Stimulated activated CD4-positive, alpha-beta T cell treated with anti-CD3 and anti-CD28 coated beads, TNF-alpha, amount 100 ng/mL, for 24 hours (primary cell): ENCODE measurements at places on chromosomes 13 and 19.

DNA sequence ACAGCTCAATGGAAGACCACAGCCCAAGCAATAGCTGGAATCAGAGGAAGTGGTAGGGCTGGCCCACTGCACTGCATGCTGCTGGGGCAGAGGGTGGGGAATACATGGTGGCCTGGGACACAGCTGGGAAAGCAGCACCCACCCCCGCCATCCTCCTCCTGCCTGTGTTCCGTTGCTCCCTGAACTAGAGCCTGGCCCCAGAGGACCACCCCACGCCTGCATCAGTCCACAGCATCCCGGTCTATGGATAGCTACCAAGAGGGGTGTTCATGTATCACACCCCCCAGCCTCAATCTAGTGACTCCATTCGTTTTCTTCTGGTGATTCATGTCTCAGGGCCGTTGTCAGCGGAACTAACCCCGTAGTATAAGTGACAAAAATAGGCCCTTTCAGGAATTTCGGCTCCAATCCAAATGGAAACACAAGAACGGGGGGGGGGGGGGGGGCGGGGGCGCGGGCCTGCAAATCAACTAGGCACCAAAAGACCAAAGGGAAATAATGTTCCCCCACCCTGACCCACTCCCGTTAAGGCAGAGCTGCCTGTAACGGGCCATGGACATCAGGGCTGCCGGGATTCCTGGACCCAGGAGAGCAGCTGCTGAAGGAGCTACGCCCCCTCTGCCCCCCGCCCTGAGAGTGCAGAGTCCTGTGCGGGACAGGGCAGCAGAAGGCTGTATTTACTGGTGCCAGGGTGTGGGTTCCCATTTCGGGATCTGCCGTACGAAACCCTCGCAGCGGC lies 18.9 kb upstream of the EPHX3 start:
- no peak for DNase-seq

DNA sequence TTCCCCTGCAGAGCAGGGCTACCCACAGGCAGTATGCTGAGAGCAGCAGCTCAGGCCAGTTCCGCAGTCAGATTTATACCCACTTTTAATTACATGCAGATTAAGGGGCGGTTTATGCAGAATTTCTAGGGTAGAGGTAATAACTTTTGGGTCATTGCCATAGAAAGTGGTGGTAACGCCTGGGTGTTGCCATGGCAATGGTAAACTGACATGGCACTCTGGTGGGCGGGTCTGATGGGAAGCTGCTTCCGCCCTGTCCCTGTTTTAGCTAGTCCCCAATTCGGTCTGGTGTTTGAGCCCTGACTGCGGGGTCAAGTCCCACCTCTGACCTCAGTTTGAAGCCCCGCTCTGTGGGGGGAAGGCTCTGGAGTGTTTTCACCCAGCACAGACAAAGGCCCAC lies 141.1 kb upstream of the VSTM2B start:
- DNase-seq = no peak

GRCh38 chr19:51364200-51365106 lies 1.7 kb downstream of the ETFB start:
- DNase-seq = no peak

GRCh38 chr13:111639196-111639705 lies 318.8 kb downstream of the TEX29 start:
- no peak for DNase-seq

- no peak for DNase-seq
These were observed 29.5 kb upstream of the RBM26 start for GRCh38 chr13:79435561-79435990.

- DNase-seq = no peak
These were observed 12.3 kb upstream of the KATNAL1 start for GRCh38 chr13:30319655-30320054.

DNA sequence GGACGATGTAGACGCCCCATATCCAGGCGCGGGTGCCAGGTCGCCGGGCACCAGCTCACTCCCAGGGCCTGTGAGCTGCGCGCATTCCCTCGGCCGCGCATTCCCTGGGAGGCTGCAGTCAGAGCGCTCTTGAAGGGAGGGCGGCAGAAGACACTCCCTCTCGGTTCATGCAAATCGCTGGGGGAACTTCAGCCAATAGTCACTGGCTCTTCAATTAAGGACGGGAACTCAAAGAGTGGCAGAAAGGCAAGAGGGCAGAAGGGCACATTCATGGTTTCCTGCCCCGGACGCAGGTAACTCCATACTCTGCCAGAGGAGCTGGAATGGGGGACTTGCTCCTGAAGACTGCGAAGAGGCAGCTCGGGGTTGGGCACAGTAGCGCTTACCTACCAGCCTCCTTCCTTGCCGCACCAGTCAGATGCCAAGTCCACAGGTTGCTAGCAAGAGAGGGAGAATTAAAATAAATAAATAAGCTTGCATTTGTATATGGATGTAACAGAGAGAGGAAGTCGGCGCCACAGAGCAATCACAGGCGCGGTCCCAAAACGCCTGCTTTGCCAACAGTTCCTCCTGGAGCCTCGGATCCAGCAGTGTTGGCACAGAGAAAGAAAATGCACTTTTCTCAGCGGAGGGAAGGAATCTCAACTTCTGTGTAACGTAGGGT lies 459 bp downstream of the PCDH20 start:
- DNase-seq = no peak

DNA sequence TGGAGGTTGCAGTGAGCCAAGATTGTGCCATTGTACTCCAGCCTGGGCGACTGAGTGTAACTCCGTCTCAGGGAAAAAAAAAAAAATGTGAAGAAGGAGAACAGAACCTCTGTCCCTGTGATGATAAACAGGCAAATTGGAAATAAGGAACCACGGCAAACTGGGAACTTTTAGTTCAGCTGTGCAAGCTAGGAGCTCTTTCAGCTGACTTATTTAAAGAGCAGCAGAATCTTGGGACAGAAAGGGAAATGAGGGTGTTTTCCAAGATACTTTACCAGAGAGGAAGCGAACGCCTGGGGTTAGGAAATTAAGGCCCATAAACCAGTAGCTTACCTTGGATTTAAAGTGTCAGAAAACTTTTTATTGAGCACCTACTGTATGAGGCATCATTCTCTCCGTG lies 3.0 kb upstream of the UPF1 start:
- no peak for DNase-seq

- DNase-seq = no peak
These were observed 83.1 kb downstream of the B3GLCT start for GRCh38 chr13:31282741-31283455.

- no peak for DNase-seq
These were observed 11.0 kb downstream of the MEIS3 start for GRCh38 chr19:47408156-47408938.

DNA sequence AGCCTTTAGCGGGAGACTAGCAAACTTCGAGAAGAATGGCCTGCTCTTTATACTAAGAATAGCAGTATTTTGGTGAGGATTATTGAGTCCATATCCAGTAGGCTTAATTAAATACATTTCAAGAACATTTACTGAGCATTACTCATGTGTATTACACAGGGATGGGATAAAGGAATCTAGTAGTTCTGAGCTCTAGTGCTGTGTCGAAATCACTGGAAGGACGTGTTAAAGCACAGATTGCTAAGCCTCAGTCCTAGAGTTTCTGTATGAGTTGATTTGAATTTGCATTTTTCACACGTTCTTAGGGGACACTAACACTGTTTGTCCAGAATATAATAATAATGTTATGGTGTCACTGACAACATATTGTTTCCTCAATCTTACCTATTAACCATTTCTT lies 9.0 kb downstream of the ZNF302 start:
- DNase-seq = no peak

DNA sequence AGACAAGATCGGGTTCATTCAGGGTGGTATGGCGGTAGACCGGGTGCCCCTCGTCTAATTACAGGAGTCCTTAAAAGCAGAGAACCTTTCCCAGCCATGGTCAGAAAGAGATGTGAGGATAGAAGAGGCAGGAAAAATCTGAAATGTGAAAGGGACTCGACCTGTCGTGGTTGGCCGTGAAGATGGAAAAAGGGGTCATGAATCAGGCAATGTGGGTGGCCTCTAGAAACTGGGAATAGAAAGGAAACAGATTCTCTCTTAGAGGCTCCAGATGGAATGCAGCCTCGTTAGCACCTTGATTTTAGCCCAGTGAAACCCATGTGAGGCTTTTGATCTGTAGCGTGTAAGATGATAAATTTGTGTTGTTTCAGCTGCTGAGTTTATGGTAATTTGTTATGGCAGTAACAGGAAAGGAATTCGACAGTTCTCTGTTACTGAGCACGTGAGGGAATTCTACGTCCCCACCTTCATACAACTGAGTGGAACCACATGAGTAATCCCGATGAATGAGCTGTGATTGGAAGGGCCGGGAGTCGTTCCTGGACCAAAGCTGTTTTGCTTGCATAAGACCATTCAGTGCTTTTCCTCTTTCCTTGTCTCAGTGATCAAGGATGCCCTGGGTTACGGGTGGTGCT lies 11.0 kb upstream of the CA11 start:
- no peak for DNase-seq

DNA sequence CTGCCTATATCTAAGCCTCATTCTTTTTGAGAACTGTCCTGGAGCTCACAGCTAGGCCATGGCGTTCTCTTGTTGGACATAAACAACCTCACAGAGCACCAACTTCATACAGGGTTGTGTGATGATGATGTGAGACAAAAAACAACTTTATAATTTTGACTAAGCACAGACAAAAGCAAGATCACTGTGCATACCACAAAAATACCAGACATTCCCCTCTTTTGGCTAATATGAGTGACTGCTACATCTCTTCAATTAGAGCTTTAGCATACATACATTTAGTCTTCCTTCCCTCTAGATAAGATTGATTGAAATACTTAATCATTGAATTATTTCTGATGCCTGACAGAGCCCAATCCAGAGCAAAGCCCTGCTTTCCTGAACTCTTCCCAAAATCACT lies 8.3 kb downstream of the MAB21L1 start:
- DNase-seq = no peak

- no peak for DNase-seq
These were observed 18.6 kb downstream of the C19orf81 start for GRCh38 chr19:50667759-50668231.

GRCh38 chr13:85549819-85550218 lies 249.4 kb downstream of the SLITRK6 start:
- no peak for DNase-seq

DNA sequence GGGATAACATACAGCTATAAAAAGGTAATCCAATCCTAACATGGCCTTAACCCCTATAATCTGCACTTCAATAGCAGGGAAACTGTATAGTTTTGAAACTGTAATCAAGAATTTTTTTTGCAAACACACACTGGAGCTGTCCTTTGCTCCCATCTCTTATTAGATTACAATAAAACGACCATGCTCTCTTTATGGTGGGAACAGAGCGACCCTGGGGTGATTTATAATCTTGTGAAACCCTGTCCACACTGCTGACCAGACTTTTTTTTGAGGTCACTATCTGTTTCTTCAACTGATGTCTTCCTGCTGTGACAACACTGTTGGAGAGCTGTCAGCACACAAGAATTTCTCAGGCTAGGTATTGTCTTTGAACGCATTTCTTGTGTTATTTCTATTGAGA lies 35.3 kb downstream of the DACH1 start:
- no peak for DNase-seq

DNA sequence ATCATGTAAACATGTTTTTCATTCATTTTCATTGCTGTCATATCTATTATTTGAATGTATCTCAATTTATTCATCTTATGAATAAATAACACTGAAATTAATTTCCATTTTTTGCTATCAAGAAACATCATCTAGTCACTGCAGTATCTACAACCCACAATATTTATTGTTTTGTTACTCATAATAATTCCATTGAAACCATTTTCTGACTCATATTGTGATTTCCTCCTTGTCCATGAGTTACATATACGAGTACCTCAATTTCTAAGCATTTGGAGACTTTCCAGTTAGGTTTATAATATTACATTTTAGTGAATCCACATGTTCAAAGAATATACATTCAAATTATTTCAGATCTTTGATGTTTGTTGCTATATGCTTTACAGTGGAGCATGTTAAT lies 1524.0 kb downstream of the SLITRK1 start:
- no peak for DNase-seq

GRCh38 chr13:97570442-97570841 lies 136.5 kb downstream of the RAP2A start:
- no peak for DNase-seq

GRCh38 chr13:98239162-98240076 lies 62.4 kb upstream of the RNF113B start:
- DNase-seq = no peak

DNA sequence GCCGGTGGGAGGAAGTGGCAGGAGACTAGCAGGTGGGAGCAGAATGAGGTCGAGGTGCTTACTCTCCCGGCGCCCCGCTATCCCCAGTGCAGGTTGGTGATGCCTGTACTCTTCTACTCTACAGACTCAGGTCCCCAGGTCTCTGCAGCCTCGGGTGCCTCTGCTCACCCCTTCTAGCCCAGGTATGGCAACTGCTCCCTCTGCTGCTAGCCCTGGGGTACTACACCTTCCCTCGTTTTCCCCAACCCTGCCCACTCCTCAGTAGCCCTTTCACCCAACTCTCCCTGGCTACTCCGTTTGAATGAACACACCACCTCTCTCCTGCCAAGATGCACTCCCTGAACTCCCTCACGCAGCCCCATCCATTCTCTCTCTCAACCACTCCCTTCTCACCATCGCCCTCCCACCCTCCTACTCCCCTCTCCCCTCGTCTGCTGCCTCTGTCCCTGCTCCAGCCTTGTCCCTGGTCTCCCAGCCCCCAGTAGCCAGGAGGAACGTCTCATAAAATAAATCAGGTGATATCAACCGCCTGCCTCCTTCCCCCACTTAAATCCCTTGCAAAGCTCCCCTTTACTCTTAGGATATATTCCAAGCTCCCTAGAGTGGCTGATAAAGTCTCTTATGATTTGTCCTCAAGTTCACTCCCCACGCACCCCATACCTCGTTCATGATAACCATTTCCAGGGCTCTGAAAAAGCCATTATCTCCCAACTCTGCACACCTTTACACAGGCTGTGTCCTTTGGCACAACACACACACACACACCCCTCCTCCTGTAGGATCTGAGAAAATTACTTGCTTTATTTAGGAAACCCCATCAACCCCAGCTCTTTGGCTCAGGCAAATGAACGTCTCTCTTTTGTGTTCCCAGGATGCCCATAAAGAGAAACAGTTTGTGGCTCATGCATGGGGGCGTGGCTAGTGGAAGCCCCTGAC lies 8.2 kb upstream of the MEIS3 start:
- peak; percentile 52 for DNase-seq

DNA sequence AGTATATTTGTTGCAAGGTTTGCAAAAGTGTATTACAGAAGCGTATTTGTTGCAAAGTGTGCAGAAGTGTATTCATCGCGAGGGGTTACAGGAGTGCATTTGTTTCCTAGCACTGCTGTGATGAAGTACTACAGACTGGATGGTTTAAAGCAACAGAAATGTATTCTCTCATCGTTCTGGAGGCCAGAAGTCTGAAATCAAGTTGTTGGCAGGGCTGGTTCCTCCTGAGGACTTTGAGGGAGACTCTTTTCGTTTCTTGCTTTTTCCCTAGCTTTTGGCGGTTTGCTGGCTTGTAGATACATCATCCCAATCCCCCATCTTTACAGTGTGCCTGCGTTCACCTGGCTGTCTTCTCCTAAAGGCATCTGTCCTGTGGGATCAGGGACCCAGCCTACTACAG lies 127.9 kb upstream of the USP29 start:
- DNase-seq = no peak

- DNase-seq = no peak
These were observed 43.2 kb downstream of the SUGT1 start for GRCh38 chr13:52695856-52696255.
